Activated T-cell treated with anti-CD3 and anti-CD28 coated beads, Interleukin-2, amount 50 U/mL, for 1 hour (primary cell): ENCODE measurements at places on chromosomes 5 and 9.

DNA sequence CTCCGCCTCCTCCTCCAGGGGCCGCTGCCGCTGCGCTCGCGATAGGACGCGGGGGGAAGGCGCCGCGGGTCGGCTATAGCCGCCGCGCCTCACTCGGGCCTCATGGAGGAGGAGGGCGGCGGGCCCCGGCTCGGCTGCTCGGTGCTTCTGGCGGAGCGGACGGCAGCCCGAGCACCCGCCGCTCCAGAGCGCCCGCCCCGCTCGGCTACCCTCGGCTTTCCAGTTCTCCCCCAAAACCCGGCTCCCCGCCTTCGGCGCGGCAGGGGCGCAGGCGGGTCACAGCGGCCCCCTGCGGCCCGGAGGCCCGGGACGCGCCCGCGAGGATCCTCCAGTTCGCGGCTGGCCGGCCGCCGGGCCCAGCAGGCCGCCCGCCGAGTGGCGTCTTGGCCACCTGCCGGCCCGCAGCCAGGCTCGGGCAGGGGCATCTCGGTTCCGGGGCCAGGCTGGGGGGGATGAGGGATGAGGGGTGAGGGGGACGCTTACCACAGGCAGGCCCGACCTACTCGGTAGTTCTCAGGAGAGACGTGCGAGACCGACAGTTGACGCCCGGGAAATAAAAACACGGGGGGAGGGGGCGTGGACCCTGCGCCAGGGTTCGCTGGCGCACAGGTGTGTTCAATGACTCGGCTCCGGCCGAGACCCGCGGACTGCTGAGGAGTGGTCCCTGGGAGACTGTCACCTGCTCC, at the start of gene PAIP1:
PAIP1 (minus strand) TSS at position 221 of the 686 bp plus-strand sequence. CDS start 231 bp downstream, outside the sequence.
- DNase-seq: peak; percentile 88

GRCh38 chr5:73482383-73483136, 15.7 kb upstream of the BTF3 start:
- no peak for DNase-seq

DNA sequence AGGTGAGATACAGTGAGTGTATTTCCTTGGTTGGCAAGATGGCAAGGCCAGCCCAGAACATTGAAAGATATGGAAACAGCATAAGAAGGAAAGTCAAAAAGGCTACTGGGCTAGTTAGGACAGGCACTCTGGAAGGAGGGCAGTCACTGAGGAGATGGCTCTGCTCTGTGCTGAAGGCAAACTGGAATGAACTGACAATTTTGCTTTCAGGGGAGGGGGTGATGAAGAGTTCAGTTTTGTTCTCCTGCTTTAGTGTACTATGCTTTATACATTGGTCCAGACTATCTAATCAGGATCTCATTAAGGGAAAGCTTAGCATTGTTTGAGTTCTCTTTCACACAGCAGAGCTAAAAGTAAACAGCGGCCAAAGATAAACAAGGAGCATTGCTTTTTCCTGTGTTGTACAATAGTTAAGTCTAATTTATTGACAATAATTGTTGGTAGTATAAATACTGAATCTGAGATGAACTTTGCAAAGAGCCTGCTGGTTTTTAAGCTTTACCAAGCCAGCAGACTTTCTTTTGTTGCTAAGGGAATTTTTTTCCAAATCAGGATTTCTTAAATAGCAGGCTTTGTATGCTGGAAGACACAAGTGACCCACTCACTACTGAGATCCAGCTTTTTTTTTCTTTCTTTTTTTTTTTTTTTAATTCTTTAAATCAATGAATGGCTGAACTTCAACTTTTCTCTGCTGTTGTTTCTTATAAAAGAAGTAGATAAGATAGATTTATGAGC, 355.5 kb downstream of the ARRDC3 start:
- no peak for DNase-seq

- DNase-seq: no peak
These were observed 2.0 kb upstream of the ADAMTS6 start for GRCh38 chr5:65483546-65484346.
